Upper lobe of right lung (tissue), 1 donor: ENCODE measurements at places on chromosomes 2 and 18.

GRCh38 chr2:120586507-120587278, 149.0 kb upstream of the GLI2 start:
- peak; percentile 72 for DNase-seq

DNA sequence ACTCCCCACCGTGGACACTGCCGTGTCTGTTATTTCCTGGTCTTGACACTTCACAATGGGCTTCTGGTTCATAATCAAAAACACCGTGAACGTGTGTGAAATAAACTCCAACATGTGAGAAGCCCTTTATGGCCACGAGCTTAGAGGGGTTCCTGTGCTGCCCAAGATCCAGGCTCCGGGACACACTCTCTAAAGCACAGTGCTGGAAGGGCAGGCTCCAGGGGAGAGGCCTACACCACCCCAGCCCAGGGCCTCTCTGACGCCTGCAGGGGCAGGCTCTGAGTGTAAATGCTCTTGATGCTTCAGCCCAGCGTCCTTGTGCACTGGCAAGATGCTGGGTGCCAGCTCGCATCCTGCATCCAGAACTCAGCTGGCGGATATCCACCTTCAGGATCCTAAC, 13.7 kb downstream of the CHST10 start:
- DNase-seq, result no peak

GRCh38 chr2:146734821-146735190, 1110.0 kb upstream of the ACVR2A start:
- DNase-seq, result no peak

DNA sequence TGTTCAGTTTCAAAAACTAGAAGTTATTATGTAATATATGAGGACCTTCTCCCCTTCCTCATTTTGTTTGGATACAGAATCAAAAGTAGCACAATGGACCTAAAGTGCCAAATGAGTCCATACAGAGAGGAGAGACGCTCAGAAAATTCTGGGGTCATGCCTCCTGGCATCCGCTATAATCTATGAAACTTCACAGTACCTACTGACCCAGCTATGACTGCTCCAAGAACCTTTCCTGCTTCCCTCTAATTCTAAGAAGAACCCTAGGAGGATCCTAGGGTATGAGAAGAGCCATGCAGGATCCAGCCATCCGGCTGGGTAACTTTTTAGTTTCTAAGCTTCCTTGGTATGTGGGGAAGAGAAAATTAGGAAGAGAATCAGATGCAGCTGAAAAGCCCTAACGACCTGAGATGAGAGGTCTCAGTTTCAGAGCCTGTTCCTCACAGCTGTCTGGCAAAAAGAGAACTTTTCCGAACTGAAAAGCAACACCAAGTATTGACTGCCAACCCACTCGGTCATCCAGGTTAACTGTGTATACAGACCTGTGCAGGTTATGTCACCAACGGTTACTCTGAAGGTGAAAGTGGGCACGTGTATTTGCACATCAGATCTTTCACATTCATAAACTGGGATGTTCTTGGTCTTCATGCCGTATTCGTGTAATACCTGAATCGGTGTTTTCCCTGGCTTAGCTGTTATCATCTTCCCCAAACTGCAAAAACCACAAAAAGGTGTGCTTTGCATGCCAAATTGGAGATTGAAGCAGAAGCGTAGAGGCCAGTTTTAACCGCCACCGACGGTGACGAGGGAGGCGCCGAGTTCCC, 1.1 kb downstream of the PRKRA start:
- no peak for DNase-seq

- DNase-seq, result no peak
These were observed 63.9 kb downstream of the LRRFIP1 start for GRCh38 chr2:237691029-237691907.

- no peak for DNase-seq
These were observed 248.9 kb downstream of the MYCN start for GRCh38 chr2:16189029-16189835.

DNA sequence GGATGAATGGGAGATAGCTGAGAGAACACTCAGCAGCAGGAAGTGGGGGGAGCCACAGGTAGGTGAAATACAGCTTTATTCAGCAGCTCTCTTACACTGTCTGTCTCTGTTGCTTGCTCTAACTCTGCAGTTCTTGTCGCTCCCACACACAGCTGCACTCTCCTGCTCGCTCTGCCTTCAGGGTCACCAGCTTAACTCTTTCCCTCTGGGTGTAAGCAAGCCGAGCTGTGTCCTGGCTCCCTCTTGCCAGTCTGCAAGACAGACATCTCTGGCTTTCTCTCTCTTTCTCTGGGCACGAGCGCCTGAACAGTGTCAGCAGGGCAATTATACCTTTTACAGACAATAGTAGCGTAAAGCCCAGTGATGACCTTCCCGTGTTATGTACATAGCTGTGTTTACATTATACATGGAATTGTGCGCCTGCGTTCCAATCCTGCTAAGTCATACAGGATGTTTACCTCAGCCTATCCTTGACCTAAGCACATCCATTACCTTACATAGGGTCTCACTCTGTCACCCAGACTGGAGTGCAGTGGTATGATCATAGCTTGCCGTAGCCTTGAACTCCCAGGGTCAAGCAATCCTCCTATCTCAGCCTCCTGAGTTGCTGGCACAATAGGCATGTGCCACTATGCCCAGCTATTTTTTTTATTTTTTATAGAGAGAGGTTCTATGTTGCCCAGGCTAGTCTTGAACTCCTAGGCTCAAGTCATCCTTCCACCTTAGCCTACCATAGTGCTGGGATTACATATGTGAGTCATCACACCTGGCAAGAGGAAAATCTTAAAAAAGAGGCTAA, 57.8 kb upstream of the CHN1 start:
- DNase-seq, result no peak

- no peak for DNase-seq
These were observed 227.5 kb downstream of the TTC32 start for GRCh38 chr2:19674051-19675002.

GRCh38 chr2:29576231-29576630, 345.2 kb downstream of the ALK start:
- DNase-seq, result no peak

- DNase-seq, result no peak
These were observed 4.5 kb upstream of the RND3 start for GRCh38 chr2:150491943-150492342.

DNA sequence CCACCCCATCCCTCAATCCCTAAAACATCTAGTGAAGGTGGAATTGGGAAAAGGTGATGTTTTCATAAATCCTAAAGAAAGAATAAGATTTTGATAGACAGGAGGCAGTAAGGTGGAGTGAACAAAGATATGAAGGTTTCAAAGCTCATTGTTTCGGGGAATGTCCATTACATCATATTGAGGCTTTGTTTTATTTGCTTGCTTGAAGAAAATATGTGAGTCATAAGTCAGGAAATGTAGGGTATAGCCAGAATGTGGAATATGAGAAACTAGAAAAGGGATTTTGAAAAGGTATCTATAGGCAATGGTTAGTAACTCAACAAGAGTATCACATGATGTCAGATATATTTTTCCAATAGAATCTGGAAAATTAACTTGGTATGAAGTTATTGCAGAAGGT, 1178.5 kb upstream of the ACVR2A start:
- no peak for DNase-seq

DNA sequence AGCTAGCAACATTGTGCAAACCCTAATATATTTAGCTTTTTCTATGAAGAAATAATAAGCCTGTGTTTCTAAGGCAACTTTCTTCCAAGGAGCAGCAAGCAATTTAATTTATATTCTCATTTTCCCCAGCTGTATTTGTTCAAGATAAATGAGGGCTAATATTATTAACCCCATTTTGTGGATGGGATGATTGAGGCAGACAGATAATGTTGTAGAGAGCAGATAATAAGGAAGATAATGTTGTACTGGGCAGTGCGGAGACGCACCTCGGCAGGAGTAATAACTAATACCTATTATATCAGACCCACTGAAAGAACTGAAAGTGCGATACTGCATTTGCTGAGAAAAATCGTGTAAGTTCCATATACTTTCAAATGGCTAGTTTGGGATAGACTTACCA, 344.1 kb upstream of the FANCL start:
- no peak for DNase-seq

GRCh38 chr2:197890168-197890567, 85.8 kb downstream of the PLCL1 start:
- no peak for DNase-seq

GRCh38 chr18:63233334-63233733, 86.2 kb downstream of the BCL2 start:
- DNase-seq, result no peak

- peak; percentile 92 for DNase-seq
These were observed 110.8 kb upstream of the OTOS start for GRCh38 chr2:240250985-240251847.

DNA sequence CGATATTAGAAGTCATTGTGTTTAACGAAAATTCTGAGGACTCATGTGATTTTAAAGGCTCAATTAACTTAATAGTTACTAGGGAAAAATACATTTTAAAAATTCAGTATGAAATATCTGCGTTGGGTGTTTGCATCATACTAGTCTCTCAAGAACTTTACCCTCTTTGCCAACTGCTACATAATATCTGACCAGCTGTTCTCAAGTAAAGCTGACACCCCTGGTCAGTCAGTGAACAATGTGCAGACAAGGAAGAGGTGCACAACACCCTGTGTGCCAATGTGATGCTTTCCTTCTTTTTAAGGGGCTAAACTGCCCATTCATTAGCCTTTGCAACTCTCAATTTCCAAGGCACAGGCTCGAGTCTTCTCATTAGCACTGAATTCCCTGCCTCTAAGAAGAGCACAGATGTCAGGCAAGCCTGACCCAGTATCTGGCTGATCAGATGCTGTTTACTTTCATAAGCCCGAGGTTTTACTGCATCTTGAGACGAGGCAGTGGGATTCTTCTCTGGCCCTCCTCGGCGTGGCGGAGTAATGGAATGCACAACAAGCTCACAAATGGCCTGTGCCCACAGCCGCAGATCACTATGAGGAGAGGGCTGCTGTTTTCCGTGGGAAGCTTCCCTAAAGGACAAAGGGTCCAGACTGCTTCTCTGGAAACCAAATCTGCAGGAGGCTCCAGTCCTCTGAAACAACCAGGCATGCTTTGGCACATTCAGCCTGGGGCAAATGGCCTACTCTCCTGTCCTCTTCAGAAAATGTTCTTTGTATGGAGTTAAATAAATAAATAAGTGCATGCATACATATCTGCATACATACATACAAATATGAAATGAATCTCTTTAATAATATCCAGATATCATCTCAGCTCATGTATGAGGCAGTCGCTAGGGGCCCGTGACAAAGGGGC, 240.3 kb downstream of the ZNF521 start:
- DNase-seq, result no peak

DNA sequence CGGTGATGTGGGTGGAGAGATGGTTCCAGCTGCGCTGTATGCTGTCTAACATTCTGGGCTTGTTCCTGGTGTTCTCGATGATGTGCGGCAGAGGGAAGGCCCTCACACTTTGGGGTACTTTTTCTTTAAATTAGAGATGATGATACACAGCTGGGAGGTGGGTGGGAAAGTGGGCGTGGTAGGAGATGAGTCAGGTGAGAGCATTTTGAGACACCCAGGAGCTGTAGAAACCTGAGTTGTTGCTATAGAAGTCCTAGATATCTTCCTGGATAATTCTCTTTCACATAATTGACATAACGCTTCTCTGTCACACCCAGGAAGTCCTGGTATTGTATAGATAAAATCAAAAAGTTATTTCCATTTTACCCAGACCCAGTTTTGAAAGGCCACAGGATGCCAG, 103.8 kb upstream of the ALKAL2 start:
- DNase-seq, result no peak

DNA sequence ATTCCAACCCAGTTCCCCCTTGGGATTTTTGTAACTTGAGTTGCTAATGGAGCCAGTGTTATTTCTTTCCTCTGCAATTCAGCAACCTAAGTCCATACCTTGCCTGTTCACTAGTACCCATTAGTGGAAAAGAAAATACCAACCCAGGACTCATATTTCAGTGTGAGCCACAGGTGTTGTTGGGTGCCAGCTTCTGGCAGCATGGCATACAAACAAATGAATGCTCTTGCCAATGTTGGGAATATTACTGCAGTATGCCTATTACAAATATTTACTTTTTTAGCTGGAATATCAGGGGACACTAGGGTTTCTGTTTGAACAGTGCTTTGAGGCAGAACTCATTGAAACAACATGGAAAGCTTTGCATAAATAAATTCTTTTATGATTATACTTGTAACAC, 130.2 kb downstream of the NCKAP5 start:
- DNase-seq, result no peak

GRCh38 chr2:117936871-117937428, 76.9 kb downstream of the CCDC93 start:
- no peak for DNase-seq

GRCh38 chr18:32929213-32929612, 156.4 kb upstream of the KLHL14 start:
- no peak for DNase-seq

GRCh38 chr2:37190290-37190689, 1.8 kb upstream of the SULT6B1 start:
- DNase-seq, result no peak

- DNase-seq, result no peak
These were observed 744 bp downstream of the POU3F3 start for GRCh38 chr2:104854498-104855220.

GRCh38 chr2:108905176-108905575, 83.8 kb downstream of the EDAR start:
- no peak for DNase-seq

DNA sequence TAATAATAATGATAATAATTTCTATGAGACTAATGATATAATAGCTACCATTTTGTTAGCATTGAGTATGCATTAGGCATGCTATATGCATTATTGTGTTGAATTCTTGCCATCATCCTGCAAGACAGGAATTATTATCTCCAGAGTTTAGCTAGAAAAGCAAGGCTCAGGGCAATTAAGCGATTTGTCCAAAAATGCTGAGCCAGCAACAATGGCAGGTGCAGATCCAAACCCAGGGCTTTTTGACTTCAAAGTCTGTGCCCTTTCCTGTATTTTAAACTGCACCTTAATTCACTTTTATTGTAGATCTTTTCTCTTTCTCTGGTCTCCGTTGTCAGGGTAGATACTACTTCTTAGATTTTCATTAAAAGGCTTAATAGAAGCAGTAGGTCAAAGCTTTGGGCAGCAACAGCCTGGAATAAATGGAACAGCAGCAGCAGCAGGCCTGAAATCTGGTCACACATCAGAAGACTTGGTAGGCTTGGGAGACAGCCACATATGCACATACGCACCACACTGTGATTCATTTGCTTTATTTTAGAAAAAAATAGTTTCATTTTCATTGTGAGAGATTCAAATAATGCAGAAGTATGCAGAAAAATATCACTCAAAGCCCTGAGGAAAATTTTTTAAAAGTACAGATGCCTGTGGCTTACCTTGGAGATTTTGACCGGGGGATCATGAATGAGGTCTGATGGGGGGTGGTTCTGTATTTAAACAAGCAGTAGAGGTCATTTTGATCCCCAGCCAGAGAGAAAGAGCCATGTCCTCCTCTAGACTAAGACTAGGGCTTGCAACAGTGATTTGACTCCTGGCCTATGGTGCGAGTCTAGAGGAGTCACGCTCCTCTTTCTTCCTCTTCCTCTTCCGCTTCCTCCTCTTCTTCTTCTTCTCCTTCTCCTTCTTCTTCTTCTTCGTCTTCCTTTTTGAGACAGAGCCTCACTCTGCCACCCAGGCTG, 455.7 kb downstream of the TSN start:
- no peak for DNase-seq
